Temporal lobe (tissue), 4 donors: ENCODE measurements at places on chromosomes 11 and 22. TPM values are rescaled to one million over a fixed set of nuclear protein-coding genes. Genes with fewer than 3 reads are reported as not detected.

The ART5 gene
- not detected for total RNA-seq

The BARX2 gene
- total RNA-seq: under 0.01 TPM

The LRRC56 gene
- 0.98 TPM for total RNA-seq

The RAB36 gene
- total RNA-seq: 4.9 TPM

The RIC3 gene
- total RNA-seq: 23.1 TPM

The MPEG1 gene
- 1.7 TPM for total RNA-seq

The NFAM1 gene
- total RNA-seq: 0.49 TPM

The TEX12 gene
- 0.49 TPM for total RNA-seq

The ZP1 gene
- total RNA-seq: not detected

The PGA5 gene
- total RNA-seq: not detected

The C11orf42 gene
- total RNA-seq: not detected

The OR8H3 gene
- total RNA-seq: not detected

The MYO7A gene
- 0.49 TPM for total RNA-seq
